Left cardiac atrium (tissue), 4 donors: ENCODE measurements at places on chromosomes 11 and 22.

GRCh38 chr22:50058906-50059880 is 1.1 kb upstream of the TTLL8 start:
- DNase-seq = no peak

GRCh38 chr11:66467034-66467659 is 442 bp downstream of the PELI3 start:
- DNase-seq = peak; percentile 49

GRCh38 chr11:133215596-133216230 is 316.6 kb downstream of the OPCML start:
- no peak for DNase-seq

DNA sequence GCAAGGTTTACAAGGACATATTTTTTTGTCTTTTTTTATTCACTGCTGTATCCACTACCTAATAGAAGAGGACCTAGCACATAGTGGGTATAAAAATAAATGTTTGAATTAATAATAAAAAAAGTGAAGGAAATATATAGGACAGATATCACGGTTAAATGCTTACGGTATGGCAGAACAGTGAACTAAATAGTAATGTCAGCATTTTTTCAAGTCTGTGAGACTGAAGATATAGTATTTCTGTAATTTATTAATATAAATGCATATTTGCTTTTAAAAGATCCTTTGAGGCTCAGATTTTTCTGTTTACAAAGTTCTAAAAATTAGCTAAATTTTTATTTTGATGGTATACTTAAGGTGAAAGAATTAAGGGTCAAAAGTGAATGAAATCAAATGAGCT is 68.6 kb upstream of the CNTN5 start:
- DNase-seq = no peak

- DNase-seq = no peak
Observed at GRCh38 chr22:40313007-40313406, 33.3 kb upstream of the ADSL start.
